RCC 7860 (cell line): ENCODE measurements at places on chromosomes 7 and 10.

GRCh38 chr7:112290065-112290464, 83.6 kb downstream of the ZNF277 start:
- no peak for DNase-seq

DNA sequence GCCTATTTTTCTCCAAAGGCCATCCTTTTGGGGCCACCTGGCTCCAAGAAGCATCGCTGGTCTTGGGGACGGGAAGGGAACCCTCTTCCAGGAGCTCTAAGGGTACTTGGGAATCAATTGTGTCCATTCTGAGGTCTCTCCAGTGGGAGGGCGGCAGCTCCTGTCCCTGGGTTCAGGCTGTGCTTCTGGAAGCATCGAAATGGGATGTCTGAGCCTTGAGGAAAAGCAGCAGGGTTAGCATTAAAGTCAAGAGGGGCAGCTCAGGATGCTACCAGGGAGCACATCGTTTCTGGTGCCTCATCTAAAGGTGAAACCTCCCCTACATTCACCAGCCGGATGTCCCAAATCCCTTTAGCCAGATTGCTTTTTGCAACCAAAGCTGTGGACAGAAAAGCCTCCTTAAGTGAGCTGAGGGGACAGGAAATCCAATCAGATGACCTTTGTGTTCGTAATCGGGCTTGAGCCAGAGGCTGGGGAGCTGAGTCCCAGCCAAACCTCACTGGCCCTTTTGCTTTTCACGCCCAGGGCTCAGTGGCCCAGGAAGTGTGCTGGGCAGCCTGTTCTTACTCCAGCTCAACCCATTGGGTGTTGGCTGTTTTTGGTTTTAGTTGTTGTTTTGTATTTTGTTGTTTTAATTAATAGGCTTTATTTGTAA, 88.8 kb upstream of the ANLN start:
- no peak for DNase-seq

DNA sequence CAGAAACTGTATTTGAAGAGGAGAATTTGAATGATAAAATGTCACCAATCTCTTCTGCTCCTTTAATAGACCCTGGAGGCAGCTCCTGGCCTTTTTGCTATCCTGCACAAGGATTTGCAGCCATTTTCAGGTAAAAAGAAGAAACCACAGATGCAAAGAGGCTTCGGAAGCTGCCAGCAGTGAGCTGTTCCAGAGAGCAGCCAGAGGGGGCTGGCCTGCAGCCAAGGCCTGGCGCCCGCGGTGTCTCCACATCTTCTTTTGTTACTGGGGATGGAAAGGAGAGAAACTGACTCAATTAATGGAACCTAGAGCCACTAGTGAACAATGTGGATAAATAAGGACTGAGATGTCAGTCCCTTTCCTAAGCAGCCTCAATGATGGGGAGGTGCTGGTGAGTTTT, 23.9 kb upstream of the GPR26 start:
- no peak for DNase-seq

GRCh38 chr7:99619571-99620130, 2.9 kb downstream of the ZSCAN25 start:
- DNase-seq, result no peak

- no peak for DNase-seq
Observed at GRCh38 chr7:40526951-40527715, 392.3 kb downstream of the SUGCT start.

DNA sequence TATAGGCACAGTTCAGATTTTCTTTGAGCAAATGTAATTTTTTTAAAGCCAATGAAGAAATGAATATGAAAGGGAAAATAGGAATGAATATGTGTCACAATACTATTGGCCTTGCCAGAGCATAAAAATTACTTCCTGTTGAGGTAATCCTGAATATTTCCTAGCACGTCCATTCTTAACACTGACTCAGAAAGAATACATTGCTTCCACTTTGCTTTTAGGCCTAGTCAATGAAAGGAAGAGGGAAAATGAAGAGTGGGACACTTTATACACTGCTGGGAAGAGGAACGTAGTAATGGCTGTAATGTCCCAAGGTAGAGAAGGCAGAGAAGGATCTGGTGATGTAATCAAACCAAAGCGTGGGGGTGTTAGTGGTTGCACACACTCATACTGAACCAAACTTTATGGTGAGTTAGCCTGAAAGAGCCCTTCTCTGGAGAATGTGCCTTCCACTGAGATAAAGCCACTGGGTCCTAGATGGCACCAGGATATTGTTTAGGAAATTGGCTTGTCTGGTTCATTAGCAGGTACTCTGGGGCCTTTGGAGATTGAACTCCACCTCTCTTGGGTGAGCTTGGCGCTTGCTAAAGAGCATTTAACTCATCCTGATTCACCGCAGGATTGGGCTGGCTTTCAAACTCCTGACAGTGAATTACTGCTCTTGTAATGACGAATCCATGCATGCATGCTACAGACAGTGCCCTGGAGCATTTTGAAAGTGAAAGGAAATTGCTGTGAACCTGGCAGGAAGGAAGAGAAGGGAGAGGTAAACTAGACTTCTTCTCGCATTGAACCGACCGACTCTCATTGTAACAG, 254.9 kb downstream of the KIAA1217 start:
- peak; percentile 87 for DNase-seq

- no peak for DNase-seq
Observed at GRCh38 chr7:4017081-4017480, 665.0 kb upstream of the FOXK1 start.

- DNase-seq, result no peak
Observed at GRCh38 chr7:157432541-157432956, 95.7 kb downstream of the DNAJB6 start.

- DNase-seq, result no peak
Observed at GRCh38 chr7:103719070-103719469, 270.4 kb downstream of the RELN start.

- DNase-seq, result no peak
Observed at GRCh38 chr10:71825217-71825616, 25.8 kb downstream of the PSAP start.

- no peak for DNase-seq
Observed at GRCh38 chr7:82015751-82016150, 245.9 kb upstream of the HGF start.

DNA sequence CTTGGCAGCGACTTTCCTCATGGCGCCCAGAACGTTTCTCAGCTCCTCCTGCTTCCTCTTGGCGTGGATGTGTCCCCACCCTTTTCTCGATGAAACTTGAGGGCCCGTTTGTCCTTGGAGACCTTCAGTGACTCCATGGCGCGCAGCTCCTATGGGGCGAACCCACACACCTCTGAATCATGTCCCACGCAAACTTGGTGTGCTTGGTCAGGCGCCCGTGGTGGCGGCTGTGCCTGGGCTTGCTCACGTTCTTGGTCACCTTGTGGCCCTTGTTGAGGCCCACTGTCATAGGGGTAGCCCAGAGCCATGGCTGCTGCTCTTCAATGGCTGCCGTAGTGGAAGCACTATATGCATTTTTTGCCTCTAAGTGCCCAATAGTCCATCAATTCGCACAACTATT, 117.5 kb upstream of the FOXP2 start:
- no peak for DNase-seq

GRCh38 chr7:44313621-44314031, 11.8 kb downstream of the CAMK2B start:
- DNase-seq, result no peak

DNA sequence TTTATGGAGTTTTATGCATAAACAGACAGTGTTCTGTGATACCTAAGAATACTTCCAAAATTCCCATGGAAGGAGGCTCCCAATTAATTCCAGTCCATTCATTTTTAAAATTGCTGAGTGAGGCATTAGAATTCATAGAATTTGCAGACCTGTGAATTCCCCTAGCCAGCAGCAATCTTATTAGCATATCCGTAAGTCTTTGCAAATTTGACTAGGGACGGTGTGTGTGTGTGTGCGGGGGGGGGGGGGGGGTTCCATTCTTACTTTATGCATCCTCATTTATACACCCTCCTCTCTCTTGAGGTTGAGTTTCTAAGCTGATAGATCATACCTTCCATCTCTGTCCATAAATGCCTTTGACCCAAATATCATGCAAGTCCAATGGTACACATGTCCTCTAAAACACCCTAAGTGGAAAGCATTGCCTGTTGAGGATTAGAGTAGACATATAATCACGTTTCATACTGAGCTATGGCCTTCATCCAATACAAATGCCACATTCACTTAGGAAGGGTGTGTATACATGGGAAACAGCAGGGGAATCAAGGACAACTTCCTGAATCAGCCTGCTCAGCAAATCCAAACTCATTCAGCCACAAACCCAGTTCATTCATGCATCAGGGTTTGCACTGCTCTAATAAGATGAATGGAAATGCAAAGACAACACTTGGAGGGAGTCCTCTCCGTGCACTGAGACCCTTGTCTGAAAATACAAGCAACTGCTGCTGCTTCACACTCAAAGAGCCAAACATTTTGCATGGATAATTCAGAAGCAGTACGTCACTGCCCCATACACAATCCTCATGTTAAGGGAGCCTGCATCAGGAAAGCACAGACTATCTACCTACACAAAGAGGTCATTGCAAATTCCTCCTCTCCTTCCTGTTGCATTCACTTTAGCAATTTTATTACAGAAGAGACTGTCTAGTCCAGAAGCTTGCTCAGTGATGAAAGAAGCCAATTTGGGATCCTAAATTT, 350.8 kb downstream of the KCNMA1 start:
- DNase-seq, result no peak

DNA sequence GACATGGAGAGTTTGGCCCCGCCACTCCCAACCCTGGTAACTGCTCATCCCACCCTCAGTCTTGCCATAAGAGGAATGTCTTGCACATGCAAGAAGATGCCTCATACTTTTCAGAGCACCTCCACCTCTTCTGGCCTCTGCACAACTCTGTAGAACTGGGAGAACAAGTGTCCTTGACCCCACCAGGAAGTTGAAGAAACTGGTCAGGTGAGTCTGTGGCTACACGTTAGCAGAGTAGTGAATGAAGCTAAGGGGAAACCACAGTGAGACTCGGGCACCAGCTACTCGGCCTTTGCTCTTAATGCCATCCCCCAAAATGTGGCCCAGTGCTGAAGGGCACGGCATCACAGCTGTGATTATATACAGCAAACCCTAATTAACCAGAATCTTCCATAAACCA, 110.1 kb downstream of the ARID5B start:
- DNase-seq, result no peak

- no peak for DNase-seq
Observed at GRCh38 chr7:38975944-38976392, 1.7 kb upstream of the POU6F2 start.

GRCh38 chr7:5497295-5498103, 73.9 kb upstream of the TNRC18 start:
- no peak for DNase-seq

DNA sequence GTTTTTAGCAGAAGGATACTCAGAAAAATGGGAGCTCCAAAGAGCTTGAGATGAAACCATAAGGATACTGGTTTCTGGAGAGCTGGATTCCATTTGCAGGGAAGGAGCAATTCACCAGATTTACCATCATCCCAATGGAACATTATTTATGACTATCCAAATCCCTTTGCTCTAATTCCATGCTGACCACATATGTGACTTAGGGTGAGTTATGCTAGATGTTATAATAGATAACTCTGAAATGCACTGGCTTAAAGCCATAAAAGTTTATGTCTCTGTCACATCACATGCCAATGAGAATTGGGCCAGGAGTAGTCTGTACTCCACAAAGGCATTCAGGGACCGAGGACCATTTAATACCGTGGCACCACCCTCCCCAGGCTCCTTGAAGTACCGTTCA, 185.2 kb downstream of the SKIDA1 start:
- DNase-seq, result peak; percentile 71

- no peak for DNase-seq
Observed at GRCh38 chr10:58972576-58973234, 203.7 kb upstream of the PHYHIPL start.

DNA sequence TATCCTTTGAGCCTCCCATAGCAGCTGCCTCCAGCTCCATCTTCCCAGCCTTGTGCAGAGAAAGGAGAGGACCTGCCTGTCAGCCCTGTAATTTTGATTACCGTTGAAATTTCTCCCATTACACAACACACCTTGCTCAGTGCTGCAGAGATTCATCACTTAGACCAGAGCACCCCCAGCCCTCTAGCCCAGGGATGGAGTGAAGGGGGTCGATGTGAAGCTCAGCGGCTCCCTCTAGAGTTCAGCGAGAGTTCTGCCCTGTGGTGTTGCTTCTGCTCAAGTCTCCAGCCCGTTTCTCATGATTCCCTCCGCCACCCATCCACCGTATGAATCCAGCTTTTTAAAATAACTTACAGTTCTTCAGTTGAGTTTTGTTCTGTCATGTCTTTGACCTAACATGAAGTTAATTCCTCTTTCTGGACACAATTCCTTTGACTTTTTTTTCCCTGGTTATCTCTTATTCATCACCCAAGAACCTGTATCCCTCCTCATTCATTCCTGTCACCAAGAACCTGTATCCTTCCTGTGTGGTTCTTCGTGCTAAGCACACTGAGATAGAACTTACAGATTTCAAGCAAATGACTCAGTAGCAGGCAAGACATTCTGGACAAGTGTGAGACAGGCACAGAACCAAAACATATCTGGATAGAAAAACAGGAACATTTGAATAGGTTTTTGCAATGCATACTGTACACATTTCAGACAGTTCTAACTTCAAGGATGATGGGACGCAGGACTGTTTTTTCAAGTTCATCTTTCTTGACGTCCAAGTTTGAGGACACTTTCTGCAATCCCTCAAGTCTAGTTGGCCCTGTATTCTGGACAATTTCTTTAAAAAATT, 35.0 kb upstream of the ZNF32 start:
- DNase-seq, result no peak

DNA sequence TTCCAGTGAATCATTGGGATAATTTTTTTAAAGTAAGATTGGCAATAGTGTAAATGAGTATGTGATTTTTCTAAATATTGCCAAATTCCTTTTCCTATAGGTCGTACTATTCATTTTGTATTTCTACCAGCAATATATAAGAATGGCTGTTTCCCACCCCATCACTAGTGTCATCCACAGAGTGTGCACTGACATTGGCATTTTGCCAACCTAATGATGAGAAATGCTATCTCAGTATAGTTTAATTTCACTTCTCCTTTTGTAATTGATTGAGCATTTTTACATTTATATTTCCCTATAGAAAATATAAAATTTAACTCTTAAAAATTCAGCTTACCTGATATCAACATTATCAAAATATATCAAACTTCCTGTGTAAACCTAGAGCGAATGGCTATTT, 17.6 kb upstream of the TMEM26 start:
- DNase-seq, result no peak
